ENCODE measurements at places on chromosomes 6 and 20. TPM values are rescaled to one million over a fixed set of nuclear protein-coding genes. Genes with fewer than 3 reads are reported as not detected.

The KHDRBS2 gene
- total RNA-seq, result not detected

The CPXM1 gene
- total RNA-seq, result 0.69 TPM

The PNLDC1 gene
- total RNA-seq, result 0.33 TPM

The KCNB1 gene
- 0.77 TPM for total RNA-seq

The CDK5RAP1 gene
- total RNA-seq, result 19.9 TPM

The TCF21 gene
- total RNA-seq, result 5.3 TPM

The C6orf52 gene
- 1.5 TPM for total RNA-seq

The ANKS1A gene
- total RNA-seq, result 33.5 TPM

The XKR7 gene
- total RNA-seq, result not detected

The GTSF1L gene
- not detected for total RNA-seq

The IP6K3 gene
- total RNA-seq, result 42.0 TPM

The PHACTR1 gene
- 85.9 TPM for total RNA-seq

The BIRC7 gene
- 0.27 TPM for total RNA-seq

The MAK gene
- 0.14 TPM for total RNA-seq

The CRYBG1 gene
- total RNA-seq, result 1.3 TPM

The BANF2 gene
- total RNA-seq, result not detected

The FNDC1 gene
- 1.8 TPM for total RNA-seq

The PRSS35 gene
- 0.36 TPM for total RNA-seq

The QKI gene
- total RNA-seq, result 449 TPM

The RTEL1 gene
- total RNA-seq, result 9.6 TPM

The CCN6 gene
- total RNA-seq, result not detected

The PACRG gene
- total RNA-seq, result 10.5 TPM

The MTHFD1L gene
- total RNA-seq, result 3.1 TPM

The PNPLA1 gene
- not detected for total RNA-seq

The DBNDD2 gene
- total RNA-seq, result 362 TPM

The ACTL10 gene
- 0.22 TPM for total RNA-seq

The TAF8 gene
- 28.5 TPM for total RNA-seq

The STMND1 gene
- not detected for total RNA-seq

The BRD2 gene
- total RNA-seq, result 63.4 TPM

The PBOV1 gene
- total RNA-seq, result not detected
